HFFc6 (cell line): ENCODE measurements at places on chromosomes 3 and 15.

DNA sequence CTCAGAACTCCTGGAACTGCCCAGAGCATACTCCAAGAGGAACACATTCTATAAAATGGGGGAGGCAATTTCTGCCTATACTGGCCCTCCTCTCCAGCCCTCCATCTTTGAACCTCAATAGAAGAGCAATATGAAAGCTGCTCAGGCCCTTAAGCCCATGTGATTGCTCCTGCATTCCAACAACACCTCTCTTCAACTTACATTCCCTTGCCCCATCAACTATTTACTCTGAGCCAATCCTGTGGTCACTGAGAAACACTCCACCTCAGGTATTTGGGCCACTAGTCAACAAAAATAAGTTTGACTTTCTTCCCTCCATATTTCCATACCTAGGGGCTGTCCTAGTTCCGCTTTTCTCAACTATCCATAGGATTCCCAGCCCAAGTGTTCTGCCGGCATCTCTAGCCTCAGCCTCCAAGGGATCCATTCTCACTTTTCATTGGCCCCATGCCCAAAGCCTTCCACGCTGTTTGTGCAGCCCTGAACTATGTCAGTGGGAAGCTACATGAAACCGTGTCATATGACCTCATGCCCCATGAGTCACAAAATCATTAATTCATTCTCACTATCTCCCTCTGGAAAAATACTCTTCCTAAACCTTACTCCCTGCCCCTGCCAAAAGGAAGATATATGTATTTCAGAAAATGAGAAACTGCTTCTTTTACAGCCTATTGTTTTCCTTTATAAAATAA, 61.6 kb downstream of the GJD2 start:
- DNase-seq, result no peak

DNA sequence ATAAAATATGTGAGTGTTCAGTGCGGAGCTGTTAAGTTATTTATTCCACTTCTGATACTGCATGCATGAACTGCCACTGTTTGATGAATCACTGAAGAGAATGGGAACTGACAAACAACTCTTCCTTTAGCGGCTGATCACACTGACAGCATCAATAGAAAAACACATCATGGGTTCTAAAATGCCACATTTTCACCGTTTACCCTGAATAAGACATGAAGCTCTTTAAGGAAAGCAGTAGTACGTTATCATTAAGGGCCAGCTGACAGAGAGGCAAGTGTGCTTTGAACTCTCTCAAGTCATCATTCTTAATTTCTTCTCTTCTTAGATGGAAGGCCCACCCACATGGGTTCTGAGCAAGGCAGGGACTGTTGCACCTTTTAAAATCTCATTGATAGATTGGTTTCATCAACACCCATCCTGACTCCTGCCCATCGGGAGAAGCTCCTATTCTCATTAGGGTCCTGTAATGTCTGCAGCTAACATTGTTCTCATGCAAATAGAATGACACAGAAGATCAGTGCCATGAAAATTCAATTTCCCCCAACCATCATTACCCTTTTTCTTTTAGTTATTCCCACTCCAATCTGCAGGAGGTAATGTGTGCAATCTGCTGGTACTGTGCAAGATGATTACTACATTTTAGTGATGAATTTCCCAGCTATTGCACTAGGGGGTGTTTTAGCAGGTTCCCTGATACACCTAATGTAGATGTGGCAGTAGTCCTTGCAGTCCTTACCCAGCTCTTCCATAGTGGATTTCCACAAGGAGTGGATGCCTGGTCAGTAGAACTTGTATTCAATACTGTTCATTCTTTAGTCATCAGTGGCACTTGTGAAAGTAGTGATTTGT, 119.1 kb downstream of the ROBO2 start:
- no peak for DNase-seq

- DNase-seq, result no peak
Observed at GRCh38 chr3:188706176-188706575, 465.6 kb upstream of the TPRG1 start.

DNA sequence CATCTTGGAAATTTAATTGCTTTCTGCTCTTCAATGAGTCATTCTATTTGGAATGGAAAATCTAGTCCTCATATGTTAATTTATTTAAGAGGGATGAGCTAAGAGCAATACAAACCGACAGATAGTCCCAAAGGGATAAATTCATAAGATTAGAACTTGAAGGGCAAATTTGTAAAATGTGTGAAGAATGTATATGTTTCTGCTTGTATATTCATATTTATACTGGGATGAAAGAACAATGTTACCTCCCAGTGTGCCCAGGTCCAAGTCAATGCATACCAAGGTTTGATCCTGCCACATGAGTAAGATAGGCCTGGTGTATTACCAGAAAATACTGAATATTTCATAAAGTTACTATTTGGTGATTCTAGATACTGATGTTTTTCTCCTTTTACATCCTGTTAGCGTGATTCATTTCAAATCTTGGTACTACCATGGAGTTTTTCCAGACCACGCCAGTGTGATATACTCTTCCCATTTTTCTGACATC, 255.6 kb upstream of the SEMA6D start:
- DNase-seq, result peak; percentile 43

GRCh38 chr3:187929112-187929816, 184.0 kb upstream of the BCL6 start:
- DNase-seq, result no peak
